Right cardiac atrium (tissue), 5 donors: ENCODE measurements at places on chromosomes 13 and 19. TPM values are rescaled to one million over a fixed set of nuclear protein-coding genes. Genes with fewer than 3 reads are reported as not detected.

The KLK5 gene
- total RNA-seq = not detected

The CEACAM8 gene
- not detected for total RNA-seq

The CYP4F2 gene
- total RNA-seq = not detected

The ZNF180 gene
- total RNA-seq = 6.2 TPM

The OSCAR gene
- total RNA-seq = 1.2 TPM

The ACTMAP gene
- 5.7 TPM for total RNA-seq

The OR10H5 gene
- total RNA-seq = not detected

The VSIG10L gene
- total RNA-seq = 2.2 TPM

The BORA gene
- total RNA-seq = 0.54 TPM

The DENND1C gene
- total RNA-seq = 1.9 TPM

The SGCG gene
- total RNA-seq = 61.8 TPM

The ZNF813 gene
- total RNA-seq = 1.4 TPM

The ZNF536 gene
- total RNA-seq = 5.9 TPM

The C19orf38 gene
- total RNA-seq = 0.76 TPM

The FXYD1 gene
- 514 TPM for total RNA-seq

The GIPC3 gene
- 0.89 TPM for total RNA-seq

The MAST1 gene
- total RNA-seq = 0.31 TPM

The ZNF304 gene
- 8.5 TPM for total RNA-seq

The C19orf67 gene
- total RNA-seq = not detected

The GPR4 gene
- 3.9 TPM for total RNA-seq

The LMTK3 gene
- 7.2 TPM for total RNA-seq

The CAPS gene
- total RNA-seq = 9.7 TPM
